ENCODE measurements at places on chromosomes 12 and 14. TPM values are rescaled to one million over a fixed set of nuclear protein-coding genes. Genes with fewer than 3 reads are reported as not detected.

Gene ACVRL1
- total RNA-seq = 90.9 TPM

Gene OSGEP
- total RNA-seq = 58.4 TPM

Gene GDF3
- not detected for total RNA-seq

Gene SRP54
- 50.1 TPM for total RNA-seq

Gene NOVA1
- total RNA-seq = 49.0 TPM

Gene KRT82
- not detected for total RNA-seq

DNA sequence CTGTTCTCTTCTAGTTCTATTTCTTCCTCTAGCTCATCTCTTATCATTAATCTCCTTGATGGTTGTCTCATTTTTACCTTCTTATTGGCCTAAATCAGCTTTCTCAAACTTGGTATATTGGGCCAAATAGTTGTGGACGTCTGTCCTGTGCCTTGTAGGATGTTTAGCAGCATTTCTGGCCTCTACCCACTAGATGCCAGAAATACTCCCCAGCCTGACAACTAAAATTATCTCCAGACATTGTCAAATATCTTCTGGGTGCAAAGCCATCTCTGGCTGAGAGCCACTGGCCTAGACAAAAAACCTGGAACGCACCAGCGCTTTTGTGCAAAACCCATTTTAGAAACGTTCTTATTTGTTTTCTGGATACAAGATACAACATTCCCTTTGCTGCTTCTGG, 38.8 kb upstream of the LRRC10 start:
- DNase-seq = no peak

- no peak for DNase-seq
Observed at GRCh38 chr14:68805414-68805813, 12.5 kb upstream of the ZFP36L1 start.

- DNase-seq = no peak
Observed at GRCh38 chr12:52645120-52645761, 6.8 kb downstream of the KRT2 start.

DNA sequence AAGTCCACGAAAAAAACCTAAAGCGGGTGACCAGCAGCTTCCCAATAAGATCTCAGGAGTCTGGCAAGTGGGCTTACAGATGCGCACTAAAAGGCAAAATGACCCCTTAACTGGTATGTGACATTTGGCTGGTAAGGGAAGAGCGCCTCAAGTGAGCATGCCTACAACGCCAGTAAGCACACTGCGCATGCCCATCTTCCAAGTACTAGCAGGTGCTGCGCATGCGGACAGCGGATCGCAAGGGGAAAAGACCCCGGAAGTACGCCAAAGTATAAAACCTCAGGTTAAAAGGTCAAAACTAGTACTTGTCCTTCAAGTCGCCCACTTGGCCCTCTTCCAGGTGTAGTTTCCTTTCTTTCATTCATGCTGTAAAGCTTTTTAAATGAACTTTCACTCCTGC, 518.5 kb upstream of the MDGA2 start:
- DNase-seq = no peak

- no peak for DNase-seq
Observed at GRCh38 chr12:73185403-73185802, 913.2 kb downstream of the TRHDE start.

GRCh38 chr12:52155048-52155868, 36.6 kb downstream of the KRT80 start:
- no peak for DNase-seq

GRCh38 chr12:8849876-8850275, 27.5 kb downstream of the A2ML1 start:
- no peak for DNase-seq

GRCh38 chr14:31937730-31938346, 139.3 kb upstream of the ARHGAP5 start:
- DNase-seq = no peak

- DNase-seq = no peak
Observed at GRCh38 chr12:88181881-88182280, 39.8 kb downstream of the TMTC3 start.

GRCh38 chr12:65602610-65603295, 221.5 kb upstream of the HMGA2 start:
- DNase-seq = peak; percentile 81

DNA sequence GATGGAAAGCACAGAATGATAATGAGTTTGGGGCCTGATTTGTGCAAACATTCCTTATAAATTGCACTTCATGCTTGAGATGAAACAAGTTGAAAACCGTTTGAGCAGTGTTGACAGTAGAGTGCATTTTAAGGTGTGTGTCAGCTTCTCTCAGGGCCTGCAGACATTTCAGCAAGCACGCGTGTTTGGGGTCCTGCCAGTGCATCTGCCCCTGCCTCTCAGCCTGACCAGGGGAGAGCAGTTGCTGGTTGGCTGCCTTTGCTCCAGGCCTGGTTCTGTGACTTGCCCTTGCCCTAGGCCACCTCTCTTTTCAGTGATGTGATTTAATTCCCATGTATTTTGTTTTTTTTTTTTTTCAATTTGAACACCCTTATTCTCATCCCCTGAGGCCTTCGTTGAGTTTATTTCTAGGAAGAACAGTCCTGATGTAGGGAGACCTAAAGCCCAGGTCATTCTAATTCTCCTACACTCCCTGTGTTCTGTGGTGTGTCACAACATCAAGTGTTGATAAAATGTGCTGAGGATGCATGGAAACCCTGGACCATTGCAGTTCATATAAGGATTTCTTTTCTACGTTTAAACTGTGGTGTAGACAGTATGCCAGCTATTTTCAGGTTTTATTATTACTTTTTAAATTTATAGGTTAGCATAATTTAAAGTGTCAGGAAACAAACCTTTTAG, 40.1 kb upstream of the AMN start:
- DNase-seq = no peak

GRCh38 chr12:39587225-39587624, 32.4 kb downstream of the ABCD2 start:
- no peak for DNase-seq
